BJ (cell line): ENCODE measurements at places on chromosomes 7 and 10. TPM values are rescaled to one million over a fixed set of nuclear protein-coding genes. Genes with fewer than 3 reads are reported as not detected.

The LIMK1 gene
- polyA plus RNA-seq = 29.8 and 45.7 TPM in 2 replicates

The LEP gene
- polyA plus RNA-seq = 0.05 TPM in 2 replicates

The AKR1D1 gene
- polyA plus RNA-seq = not detected in 2 replicates

The LRMDA gene
- polyA plus RNA-seq = 0.12 TPM in 1 of 2 replicates, not detected in the other

The OR2A42 gene
- polyA plus RNA-seq = 0.02 TPM in 1 of 2 replicates, not detected in the other

The NUTM2A gene
- polyA plus RNA-seq = 0.36 and 0.70 TPM in 2 replicates

The CFTR gene
- polyA plus RNA-seq = not detected in 2 replicates

The CNPY1 gene
- not detected in 2 replicates for polyA plus RNA-seq

The FANK1 gene
- polyA plus RNA-seq = 1.8 and 2.4 TPM in 2 replicates
